ENCODE measurements at places on chromosomes 7 and 10. TPM values are rescaled to one million over a fixed set of nuclear protein-coding genes. Genes with fewer than 3 reads are reported as not detected.

GRCh38 chr10:63692220-63692896 lies 171.2 kb downstream of the REEP3 start:
- DNase-seq = no peak

DNA sequence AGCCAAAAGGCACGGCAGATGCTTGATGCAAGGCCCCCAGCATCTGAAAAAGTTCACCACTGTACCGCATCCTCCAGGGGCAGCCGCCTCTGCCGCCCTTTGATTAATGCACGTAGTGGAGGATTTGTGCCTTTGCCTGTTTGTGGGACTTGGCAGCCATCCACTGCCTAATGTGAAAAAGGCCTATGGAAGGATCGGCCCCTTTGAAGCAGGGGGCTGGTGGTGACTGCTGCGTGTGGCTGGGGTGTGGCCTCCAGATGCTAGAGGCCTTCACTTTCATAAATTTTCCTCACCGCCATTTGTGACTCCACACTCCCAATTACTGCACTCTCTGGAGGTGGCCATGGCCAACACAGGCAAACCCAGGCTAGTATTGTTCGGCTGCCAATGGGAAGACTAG lies 226.0 kb downstream of the BMPER start:
- no peak for DNase-seq

- DNase-seq = no peak
Observed at GRCh38 chr10:61097026-61097425, 153.0 kb upstream of the RHOBTB1 start.

DNA sequence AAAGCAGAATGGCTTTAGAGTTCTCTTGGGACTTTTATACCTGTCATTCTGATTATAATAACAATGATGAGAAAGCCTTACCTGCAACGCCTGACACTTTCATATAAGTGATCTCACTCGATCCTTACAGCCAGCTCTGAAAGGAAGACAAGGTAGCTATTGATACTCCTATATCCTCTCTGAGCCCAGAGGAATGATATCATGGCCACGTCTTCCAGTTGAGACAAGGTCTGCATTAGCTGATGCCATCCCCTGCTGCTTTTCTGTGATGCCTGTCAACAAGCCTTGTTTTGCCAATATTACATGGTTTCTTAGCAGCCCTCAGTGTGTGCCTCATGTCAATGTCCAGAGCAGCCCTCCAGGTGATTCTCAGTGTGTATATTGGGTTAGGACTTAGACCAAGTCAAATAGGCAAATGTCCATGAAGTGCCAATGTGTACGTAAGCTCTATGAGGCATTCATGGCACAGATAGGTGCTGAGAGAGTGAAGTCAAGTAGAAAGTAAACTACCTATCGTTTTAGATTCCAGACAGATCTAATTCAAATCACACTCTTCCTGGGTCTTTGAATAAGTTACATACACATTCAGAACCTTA lies 405.9 kb downstream of the ADRA2A start:
- DNase-seq = no peak

GRCh38 chr10:85623758-85624157 lies 742.8 kb downstream of the GRID1 start:
- DNase-seq = no peak

DNA sequence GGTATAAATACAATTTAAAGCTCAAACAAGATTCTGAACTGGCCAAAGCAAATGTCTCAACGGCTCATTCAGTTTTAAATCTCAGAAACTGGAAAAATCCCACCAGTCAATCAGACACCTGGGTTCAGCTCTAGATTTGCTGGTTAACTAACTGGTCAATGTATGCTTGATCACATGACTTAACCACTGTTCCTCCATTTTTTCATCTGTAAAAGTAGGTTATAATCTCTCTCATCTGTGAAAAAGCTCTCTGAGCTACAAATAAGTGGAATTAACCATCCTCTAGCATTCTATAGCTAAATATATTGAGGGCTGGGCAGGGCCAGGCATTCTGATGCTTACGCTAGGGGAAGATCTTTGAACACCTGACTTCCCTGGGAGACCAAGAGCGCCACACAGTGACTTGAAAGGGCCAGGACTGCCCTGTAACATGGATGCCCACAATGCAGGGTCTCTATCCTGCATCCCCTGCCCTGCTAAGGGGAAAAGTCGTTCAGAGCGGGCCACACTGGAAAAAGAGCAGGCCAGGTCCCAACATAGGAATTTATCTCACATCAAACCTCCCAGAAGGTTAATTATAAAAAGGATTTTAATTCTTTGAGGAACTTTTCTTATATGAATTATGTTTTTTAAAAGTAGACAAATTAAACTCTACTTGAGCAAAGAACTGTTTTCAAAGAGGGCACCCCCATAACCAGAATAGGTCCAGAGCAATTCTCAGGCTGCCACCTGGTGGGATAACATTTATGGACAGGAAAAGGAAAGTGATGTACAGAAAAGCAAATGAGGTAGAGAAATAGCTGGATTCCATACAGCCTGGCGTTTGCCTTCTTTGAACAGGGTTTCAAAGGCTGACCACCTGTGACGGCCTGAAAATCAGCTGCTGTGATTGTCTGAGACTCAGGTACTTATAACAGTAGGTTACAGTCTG lies 1.8 kb downstream of the RP9 start:
- DNase-seq = no peak

GRCh38 chr10:88565072-88565471 lies 18.0 kb downstream of the RNLS start:
- DNase-seq = no peak

GRCh38 chr7:79806161-79806734 lies 328.4 kb upstream of the GNAI1 start:
- DNase-seq = no peak

- DNase-seq = no peak
Observed at GRCh38 chr10:72029414-72029813, 58.9 kb downstream of the SPOCK2 start.

Gene OR6B1
- total RNA-seq = not detected

Gene TMEM209
- 20.0 TPM for total RNA-seq

Gene OR2A1
- total RNA-seq = not detected

Gene NUTM2A
- 1.5 TPM for total RNA-seq

Data from PC-9 (cell line).